Stimulated activated CD4-positive, alpha-beta T cell treated with anti-CD3 and anti-CD28 coated beads, TNF-alpha, amount 100 ng/mL, for 24 hours (primary cell): ENCODE measurements at places on chromosomes 12 and 14.

GRCh38 chr14:78637489-78637888 lies 467.3 kb downstream of the NRXN3 start:
- DNase-seq, result no peak

- no peak for DNase-seq
Measured at GRCh38 chr14:81474685-81475324, 58.8 kb downstream of the SEL1L start.

DNA sequence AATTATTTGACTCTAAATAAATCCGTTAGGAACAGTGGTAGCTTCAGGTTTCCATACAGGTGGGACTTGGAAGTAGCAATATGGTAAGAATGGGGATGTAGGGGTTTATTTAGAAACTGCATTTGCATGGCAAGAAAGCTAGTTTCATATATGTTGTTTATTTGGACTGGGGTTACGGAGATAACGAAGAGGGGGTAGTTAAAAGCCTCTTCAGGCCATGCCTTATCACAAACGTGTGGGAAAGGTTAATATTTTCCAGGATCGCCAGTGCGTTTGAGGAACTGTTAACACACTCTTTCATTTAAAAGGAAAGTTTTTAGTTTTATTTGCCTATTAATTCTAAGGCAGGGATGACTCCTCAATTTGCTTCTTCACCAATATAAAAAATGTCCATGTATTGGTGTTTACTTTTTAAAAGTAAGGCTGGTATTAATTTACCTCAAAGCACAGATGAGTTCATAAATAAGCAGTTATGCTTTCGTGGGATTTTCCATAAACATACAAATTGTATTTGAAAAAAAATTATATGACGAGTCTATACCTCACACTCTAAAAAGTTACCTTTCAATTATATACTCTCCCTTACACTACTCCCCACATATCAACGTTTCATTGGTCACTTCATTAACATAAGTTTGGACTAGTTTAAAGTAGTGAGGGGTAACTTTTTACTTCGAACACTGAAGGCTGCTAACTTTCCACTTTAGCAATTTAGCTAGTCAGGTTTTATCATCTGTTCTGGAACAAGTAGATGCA lies 814 bp downstream of the RAB2B start:
- DNase-seq, result no peak

GRCh38 chr14:68779761-68780323 lies 13.0 kb downstream of the ZFP36L1 start:
- no peak for DNase-seq

GRCh38 chr14:53850714-53851296 lies 105.8 kb downstream of the BMP4 start:
- no peak for DNase-seq

DNA sequence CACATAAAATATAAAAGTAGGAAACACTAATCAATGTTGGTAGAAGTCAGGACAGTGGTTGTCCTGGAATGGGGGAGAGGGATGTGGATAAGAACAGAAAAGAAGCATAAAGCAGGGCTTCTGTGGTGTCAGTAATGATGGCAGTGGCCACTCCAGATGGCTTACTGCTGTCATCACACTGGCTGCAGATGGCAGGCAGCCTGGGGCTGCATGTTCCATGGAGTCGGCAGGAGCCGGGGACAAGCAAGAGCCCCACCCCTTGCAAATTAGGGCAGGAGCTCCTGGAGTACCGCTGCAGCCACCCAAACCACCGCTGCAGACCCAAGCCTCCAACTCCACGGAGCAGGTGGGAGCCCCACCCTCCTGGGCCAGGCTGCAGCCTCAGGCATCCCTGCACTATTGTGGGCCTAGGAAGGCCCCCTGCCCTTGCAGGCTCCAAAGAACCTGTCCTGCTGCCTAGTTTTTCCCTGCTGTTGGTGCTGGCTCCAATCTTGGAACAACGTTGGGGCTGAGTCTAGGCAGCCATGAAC lies 28.8 kb upstream of the SLC5A8 start:
- no peak for DNase-seq

DNA sequence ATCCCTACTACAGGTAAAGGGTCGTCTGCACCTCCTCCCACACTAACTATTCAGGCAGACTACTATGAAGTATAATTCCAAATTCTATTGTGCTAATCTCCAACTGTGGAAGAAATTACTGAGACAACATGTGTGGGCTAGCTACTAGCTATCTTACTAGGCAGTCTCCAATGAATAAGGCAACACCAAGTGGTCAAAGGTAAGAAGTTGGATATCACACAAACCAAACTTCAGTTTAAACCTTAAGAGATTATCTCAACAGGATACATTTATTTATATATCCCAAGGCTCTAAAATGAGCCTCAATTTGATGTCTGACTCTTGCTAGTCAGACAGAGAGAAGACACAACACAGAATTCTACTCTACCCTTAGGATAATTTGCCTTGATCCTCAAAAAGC lies 14.1 kb downstream of the MED13L start:
- no peak for DNase-seq

GRCh38 chr14:71592361-71592760 lies 339.9 kb upstream of the RGS6 start:
- no peak for DNase-seq

DNA sequence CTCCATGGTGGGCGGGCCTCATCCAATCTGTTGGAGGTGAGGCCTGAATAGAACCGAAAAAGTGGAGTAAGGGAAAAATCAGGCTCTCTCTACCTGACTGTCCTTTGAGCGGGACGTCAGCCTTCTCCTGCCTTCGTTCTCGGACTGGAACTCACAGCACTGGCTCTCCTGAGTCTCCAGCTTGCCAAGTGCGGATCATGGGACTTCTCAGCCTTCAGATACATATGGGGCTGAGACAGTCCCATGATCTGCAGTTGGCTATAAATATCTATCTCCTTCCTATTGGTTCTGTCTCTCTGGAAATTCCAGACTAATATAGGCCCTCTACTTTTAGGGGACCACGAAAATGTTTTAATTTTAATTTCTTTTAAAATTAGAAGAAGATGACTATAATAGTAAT lies 29.7 kb upstream of the PLEK2 start:
- no peak for DNase-seq

GRCh38 chr12:88600272-88600671 lies 20.0 kb upstream of the KITLG start:
- no peak for DNase-seq

DNA sequence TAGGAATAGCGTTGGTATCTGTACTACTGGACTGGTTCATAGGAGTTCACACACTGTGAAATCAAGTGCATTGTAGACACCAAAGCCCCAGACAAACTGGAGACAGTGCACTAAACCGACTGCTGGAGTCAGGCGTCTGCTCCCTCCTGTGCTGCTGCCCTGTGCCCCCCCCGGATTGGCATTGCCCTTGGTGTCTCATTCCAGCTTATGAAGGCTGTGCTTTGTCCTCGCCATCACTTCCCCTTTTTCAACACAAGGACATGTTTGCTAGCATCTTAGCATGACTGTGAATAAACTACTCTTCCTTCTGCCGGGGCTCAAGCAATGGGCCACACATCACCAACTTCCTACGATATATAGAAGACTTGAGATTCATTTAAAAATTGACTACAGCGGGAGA lies 84.0 kb downstream of the TMCC3 start:
- no peak for DNase-seq

DNA sequence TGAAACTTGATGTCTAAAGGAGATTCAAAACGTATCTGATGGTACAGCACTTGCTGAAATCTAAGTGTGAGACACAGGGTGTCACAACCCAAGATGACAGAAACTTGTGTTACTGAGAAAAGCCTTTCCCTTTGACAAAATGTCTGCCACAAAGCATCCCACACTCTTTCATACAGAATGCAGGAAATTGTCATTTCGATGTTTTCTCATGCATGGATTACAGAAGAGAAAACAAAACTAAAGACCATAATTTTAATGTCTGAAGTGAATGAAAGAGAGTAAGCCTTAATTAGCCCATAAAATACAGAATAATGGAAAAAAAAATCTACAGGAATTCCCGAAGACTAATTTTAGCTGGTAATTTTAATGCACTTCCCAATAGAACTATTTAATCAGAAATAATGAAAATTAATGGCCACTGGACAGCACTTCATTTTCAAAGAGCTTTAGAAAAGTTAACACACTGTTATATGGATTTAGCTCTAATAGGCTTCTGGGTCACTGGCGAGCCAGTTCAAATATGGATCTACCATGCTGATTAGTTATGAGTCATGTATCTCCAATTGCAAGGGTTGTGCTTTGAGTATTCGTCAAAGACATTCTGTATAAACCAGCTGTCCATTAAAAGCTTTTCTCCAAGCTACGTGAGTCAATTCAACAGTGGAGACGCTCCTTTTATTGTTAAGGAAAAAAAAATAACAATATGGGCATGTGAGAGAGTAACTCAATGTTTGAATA lies 656.7 kb downstream of the SLC16A7 start:
- no peak for DNase-seq

DNA sequence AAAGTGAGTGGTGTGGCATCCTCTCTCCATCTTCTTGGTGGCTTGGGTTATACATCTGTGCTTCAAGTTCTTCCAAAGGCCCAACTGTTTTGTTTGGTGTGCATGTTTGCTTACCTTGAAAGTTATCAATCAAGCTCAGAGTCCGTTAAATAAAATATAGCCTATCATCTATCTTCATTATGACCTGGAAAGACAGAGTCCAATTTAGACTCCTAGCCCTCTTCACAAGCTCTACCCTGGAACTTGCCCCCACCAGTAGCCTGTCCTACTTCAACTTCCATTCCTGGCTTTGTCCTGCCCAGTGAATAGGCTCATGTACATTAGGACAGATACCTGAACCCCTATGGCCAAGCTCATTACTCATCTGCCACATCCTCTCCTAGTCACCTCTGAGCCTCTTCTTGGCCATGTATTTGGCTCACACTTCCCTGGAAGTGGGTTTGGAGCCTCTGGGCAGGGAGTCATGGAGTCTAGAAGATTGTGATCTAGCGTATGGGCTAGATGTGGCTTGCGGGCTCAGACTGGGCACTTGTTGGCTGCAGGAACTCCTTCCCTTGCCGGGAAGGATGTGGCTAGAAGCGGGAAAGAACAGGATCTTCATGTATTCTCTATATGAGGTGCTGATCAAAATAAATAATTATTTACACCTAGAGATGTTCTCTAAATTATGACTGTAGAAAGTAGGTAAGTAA lies 6.4 kb upstream of the SSTR1 start:
- no peak for DNase-seq

DNA sequence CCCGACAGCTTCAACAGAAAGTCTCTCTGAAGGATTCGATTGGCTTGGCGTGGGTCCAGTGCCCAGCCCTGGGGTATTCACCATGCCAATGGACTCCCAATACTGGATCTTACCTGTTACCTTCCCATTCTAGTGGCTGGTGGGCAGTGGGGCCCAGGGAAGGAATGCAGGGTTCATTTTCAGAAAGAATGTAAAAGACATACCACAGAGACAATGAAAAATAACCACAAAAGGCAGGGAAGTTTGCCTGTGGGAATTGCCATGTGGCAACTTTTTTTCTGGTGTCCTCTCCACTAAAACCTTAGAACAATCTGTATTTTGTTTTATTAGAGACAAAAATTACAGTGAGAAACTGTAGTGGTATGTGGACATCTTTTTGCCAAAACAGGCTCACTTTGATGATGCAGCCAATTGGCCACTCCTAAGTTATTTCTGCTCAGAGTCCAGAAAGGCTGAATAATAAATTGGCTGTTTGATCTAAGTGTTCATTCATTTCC lies 55.2 kb downstream of the PTGER2 start:
- DNase-seq, result no peak

DNA sequence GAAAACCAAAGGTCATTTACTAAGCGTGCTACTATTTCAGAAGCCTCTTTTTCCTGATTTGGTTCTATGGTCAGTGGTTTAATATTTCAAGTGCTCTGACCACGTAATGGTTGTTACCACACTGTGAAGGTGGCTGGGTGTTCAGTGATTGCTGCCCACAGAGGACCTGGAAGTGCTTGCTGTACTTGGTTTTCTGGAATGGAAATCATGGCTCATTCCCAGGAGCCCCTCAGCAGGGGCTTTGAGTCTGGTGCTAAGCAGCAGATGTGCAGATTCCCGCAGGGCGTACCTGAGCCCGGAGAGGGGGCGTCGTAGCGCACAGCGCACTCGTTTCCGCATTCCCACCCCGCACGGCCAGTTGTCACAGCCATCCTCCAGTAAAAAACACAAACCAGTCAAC lies 50.5 kb downstream of the TRAF3 start:
- DNase-seq, result no peak

DNA sequence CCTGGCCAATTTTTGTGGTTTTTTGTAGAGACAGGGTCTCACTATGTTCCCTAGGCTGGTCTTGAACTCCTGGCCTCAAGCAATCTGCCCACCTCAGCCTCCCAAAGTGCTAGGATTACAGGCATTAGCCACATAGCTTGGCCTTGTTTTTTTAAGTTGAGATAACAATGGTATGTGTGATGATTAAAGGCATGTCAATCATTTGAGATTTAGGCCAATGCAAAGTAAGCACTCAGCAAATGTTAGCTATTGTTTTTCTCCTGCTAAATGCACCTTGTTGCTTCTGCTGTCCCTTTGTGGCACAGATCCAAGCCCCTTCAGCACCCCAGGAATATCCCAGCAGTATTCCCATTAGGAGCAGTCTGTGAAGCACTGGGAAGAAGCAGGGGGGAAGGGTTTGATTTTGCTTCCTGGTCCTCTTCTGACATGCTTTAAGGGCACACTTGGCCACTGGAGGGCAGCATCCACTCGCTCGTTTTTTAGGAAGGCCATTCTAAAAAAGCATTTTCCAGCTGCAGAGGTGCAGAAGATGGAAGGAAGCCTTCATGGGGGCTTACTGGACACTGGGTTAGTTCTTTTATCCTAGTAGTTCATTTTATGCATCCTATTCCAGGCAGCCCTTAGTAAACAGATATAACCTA lies 70.2 kb upstream of the ZFP36L1 start:
- DNase-seq, result peak; percentile 38

DNA sequence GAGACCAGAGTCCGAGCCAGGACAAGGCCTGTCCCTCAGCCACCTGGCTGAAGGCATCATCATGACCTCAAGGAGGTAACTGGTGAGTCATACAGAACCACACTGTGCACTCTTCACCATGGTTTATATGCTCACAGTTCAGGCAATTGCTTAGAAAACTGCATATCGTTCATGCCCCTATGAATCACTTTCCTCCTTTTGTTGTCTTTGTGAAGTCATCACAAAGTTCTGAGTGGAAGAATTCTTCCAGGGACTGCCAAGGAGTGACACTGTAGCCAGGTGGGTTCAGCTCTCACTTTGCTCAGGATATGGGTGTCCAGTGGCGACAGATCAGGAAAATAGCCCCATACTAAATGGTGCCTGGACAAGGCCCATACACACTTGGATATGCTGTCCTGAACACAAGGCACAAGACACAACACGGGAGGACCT lies 92.5 kb downstream of the DPF3 start:
- DNase-seq, result no peak

DNA sequence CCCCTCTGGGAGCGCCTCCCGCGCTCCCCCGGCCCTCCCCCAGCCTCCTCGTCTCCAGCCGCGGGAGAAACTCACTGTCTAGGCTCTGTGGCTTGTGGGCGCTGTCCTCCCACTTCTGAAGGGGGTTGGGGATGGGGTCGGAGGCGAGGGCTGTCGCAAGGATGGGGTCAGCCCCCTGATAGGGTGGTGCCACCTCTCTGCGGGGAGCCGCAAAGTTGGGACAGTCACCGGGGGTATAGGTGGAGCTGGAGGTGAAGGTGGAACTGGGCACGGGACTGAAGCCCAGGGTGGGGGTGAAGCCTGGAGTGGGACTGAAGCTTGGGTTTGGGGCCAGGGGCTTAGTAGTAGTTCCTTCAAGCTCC lies 12.2 kb downstream of the TNFRSF1A start:
- no peak for DNase-seq
